ENCODE measurements at places on chromosomes 2 and 18.
A peak's percentile ranks its signal among the peaks of the same experiment; 100 is the strongest.

DNA sequence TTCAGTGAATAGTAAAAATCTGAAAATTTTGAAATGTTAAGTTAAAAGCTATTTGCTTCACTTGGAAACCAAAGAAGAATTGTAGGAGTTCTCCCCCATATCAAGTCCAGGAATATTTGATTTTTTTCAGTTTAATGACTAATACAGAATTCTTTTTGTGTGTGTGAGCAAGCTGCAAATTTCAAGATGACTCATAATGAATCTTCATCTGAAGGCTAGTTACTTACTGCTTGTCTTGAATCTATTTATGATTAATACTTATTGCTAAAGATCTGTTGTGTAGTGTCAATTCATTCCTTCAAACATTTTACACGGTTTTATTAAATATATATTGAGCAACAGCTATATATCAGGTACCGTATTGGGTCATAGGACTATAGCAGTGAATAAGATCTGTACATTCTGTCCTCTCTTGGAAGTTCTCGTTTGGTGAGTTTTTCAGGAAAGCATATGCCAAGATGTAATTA, 47.8 kb upstream of the CAVIN2 start:
- DNase-seq, result peak; percentile 54

GRCh38 chr2:199999166-199999565, 43.8 kb downstream of the MAIP1 start:
- DNase-seq, result no peak

- no peak for DNase-seq
Observed at GRCh38 chr2:113370030-113370429, 67.5 kb upstream of the ZNG1B start.

GRCh38 chr2:53949457-53949856, 21.3 kb downstream of the PSME4 start:
- DNase-seq, result no peak

DNA sequence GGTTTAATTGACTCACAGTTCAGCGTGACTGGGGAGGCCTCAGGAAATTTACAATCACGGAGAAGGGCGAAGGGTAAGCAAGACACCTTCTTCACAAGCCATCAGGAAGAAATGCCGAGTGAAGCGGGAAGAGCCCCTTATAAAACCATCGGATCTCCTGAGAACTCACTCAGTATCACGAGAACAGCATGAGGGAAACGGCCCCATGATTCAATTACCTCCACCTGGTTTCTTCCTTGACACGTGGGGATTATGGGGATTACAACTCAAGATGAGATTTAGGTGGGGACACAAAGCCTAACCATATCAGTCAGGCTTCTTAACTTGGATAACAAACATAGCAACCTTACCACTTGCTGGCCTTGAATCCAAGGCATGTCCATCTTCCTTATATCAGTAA, 289.0 kb upstream of the STON1 start:
- DNase-seq, result no peak

DNA sequence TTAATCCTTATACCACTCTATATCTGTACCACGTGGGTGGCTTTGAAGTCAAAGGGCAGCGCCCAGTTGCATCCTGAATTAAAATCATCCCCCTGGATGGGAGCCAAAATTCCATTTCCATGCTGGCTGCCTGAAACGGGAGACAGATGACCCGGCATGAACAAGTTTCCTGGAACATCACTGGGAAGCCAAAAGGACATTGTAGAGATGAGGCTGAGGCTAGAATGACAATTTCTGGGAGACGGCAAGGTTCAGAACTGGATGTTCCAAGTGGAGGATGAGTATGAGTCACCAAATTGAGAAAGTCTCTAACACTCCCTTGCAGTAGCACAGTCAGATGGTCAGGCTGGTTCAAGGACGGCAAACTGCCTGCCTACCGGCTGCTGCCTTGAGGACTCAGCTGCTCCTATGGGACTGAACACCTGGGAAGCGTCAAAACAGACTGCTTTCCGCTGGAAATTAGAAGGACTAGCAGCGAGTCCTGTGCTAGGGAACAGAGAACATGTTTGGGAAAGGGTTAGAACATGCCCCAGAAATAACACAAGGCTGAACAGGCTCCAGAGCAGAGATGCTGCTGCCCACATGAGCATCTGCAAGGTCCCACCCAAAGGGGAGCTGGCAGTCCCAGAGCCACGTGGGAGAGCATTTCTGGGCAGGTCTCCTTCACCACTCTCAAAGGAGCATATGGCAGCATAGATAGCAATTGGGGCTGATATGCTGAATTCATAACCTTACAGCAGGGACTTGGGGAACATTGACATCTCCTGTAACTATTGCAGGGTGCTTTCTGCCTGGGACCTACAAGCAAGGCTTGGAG, 32.0 kb downstream of the YPEL5 start:
- DNase-seq, result no peak

- DNase-seq, result no peak
Observed at GRCh38 chr2:130915149-130915548, 78.4 kb downstream of the ARHGEF4 start.

GRCh38 chr18:45398448-45398847, 216.8 kb upstream of the SLC14A2 start:
- no peak for DNase-seq

GRCh38 chr2:189756311-189756952, 6.2 kb downstream of the OSGEPL1 start:
- DNase-seq, result no peak

DNA sequence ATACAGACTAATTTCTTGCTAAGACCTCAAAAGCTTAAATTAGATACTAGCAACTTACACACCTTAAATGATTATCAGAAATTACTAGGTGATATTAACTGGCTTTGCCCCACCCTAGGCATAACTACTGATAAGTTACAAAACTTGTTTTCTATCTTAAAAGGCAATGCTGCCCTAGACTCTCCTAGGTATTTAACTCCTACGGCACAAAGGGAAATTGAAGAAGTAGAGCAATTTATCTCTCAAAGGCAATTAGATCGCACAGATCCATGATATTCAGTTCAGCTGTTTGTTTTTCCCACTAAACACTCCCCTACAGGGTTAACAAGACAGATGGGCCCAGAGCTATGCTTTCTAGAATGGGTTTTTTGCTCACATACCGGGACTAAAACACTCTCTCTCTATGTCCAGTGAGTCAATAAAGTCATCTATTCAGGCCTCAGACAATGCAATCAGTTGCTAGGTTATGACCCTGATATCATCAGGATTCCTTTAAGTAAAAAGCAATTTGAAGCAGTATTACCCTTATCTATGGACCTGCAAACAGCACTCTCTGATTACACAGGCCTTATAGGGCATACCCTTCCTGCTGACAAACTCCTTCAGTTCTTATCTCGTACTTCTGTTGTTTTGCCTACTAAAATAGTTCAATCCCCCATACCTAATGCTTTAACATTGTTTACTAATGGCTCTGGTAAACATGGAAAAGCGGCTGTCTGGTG, 14.3 kb downstream of the MAP3K2 start:
- DNase-seq, result no peak

GRCh38 chr2:69703189-69703588, 38.7 kb upstream of the ANXA4 start:
- no peak for DNase-seq

DNA sequence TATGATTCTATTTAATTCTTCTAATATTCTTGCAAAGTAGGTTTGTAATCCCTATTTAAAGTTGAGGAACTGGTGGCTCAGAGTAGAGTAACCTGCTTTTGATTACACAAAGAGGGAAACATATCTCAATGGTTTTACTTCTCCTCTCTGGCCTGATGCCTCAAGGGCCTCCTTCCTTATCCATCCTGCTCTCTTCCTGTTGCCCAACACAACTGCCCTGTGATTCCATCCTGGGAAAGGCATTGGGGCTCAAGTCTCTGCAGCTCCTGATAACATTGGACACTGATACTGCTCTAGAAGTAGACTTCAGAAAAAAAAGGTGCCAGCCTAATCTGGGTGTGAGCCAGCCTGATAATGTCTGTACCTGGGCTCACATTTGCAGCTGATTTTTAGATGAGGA, 75.8 kb downstream of the RDH14 start:
- DNase-seq, result no peak

DNA sequence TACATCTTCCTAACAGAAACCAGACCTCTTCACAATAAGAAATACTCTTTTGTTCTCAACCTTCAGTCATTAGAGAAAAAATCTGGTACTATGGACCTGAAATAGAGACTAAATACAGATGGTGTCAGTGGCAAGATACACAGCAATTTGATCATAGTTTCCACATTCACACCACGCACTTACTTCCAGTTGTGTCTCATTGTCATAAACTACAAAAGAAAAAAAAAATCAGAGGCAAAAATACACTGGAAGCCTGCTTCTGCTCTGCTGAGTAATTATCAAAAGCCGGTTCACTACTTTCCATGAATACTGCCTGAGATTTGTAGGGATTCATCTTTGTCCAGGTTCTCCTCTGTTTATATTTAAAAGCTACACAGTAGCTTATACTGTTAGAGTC, 182.6 kb downstream of the PID1 start:
- DNase-seq, result no peak

DNA sequence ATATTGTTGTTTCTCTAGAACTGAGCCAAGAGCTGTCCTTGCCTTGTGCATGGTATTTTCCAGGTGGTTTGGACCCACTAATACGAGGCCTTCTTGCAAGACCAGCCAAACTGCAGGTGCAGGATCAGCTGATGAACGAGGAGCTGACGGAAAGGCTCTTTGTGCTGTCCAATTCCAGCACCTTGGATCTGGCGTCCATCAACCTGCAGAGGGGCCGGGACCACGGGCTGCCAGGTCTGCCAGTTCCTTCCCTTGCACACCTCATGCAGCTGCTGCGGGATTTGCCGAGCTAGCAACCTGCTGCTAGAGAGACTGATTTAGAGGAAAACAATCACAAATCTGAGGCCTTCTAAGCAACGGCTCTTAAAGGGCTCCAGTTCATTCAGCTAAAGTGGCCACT, 74.5 kb downstream of the TPO start:
- DNase-seq, result no peak

GRCh38 chr2:198383392-198383791, 579.0 kb downstream of the PLCL1 start:
- DNase-seq, result no peak

DNA sequence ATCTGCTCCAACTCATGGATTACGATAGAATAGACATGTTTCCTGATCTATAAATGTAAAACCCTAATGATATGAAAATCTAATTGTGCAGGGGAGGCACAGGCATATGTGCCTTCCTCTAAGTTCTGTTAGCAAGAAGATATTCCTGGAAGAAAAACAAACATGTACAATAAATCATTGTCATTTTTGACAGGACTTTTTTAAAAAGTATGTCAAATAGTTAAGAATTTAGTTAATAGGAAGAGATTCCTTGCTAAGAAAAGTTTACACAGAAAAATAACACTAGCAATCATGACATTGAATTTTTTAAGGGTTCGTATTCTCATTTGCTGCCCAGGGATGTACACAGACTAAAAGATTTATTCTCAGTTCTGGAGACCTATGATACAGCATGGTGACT, 15.3 kb upstream of the CREB1 start:
- DNase-seq, result no peak

DNA sequence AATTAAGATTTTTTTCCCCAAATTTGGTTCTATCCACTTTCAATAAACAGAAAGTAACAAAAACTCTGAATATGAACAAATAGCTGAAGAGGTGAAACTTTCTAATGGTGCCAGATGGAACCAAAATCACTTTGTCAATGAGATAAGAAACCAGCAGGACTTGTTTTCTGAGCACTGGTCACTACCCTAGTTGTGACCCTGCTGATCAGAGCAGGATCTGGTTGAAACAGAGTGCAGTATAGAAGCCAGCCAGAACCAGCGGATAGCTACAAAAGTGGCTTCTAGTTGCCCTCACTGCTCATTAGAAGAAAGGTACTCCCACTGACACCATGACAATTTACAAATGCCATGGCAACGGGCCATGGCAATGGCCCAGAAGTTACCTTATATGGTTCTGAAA, 158.3 kb upstream of the PIEZO2 start:
- no peak for DNase-seq

DNA sequence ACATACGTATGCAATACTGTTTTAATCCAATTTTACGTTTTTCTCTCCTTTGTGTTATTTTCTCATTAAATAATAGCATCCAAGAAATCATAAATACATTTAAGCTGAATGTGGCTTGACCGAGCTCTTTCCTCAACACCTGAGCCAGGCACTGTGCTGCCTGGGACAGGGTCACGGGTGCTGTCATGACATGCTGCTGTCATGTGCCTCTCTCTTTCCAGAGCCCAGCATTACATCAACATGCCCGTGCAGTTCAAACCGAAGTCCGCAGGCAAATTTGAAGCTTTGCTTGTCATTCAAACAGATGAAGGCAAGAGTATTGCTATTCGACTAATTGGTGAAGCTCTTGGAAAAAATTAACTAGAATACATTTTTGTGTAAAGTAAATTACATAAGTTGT, 94.1 kb upstream of the LDLRAD4 start:
- DNase-seq, result no peak

- no peak for DNase-seq
Observed at GRCh38 chr18:23528580-23529472, 25.5 kb downstream of the RMC1 start.

- DNase-seq, result no peak
Observed at GRCh38 chr2:62196278-62196901, 475 bp downstream of the B3GNT2 start.

GRCh38 chr18:54872681-54873080, 44.4 kb downstream of the RAB27B start:
- no peak for DNase-seq

GRCh38 chr2:66343259-66343658, 91.7 kb upstream of the MEIS1 start:
- DNase-seq, result no peak

DNA sequence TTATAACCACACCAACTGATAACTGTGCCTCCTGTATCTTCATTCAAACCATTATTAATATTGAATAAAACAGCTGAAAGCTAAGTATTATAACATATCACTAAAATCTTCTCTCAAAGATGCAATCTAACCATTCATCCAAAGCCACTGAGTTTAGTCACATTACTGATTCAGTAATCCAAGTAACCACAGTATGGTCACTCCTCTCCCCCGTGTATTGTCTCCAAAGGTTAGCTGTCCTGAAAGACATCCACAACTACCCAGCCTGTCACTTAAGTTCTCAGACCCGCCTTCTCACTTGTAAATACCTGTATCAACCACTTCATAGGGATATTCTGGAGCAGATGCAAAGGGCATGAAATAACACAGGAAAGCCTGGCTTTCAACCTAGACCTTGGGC, 213.4 kb upstream of the BOD1L2 start:
- DNase-seq, result no peak

DNA sequence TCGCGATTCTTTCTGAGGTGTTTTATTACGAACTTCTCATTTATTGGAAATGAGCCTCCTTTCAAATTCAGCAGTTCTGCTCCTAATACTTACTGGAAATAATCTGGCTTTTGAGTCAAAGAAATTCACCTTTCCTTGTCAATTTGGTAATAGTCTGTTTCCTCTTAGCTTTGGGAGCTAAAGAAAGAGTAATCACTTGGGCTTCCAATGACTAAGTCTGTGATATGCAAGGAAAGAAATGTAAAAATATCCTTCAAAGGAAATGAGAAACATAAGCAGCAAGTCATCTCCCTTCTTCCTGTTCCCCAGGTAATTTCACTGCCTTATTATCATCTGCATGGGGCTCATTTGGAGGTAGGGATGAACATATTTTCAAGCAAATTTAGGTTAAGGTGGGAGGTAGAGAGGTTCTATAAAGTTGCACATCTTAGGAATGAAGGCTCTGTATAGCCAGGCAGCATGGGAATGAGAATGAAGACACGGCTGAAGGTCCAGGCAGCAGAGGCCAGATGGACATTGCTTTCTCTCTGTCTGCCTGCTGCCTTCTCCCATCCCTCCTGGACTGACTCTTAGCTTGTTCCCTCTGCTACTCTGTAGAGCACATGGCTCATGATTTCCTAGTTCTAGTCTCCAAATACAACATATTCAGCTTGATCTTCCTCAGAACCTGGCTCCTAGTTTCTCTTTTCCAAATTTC, 1.0 kb downstream of the SPP2 start:
- no peak for DNase-seq

All from amniotic stem cell (primary cell).